Stimulated activated CD8-positive, alpha-beta memory T cell treated with anti-CD3 and anti-CD28 coated beads, Interleukin-4, amount 100 ng/mL, for 1 hour (primary cell): ENCODE measurements at places on chromosomes 1 and 21.

- DNase-seq, result no peak
These were observed 268.8 kb downstream of the KCTD3 start for GRCh38 chr1:215835951-215836350.

DNA sequence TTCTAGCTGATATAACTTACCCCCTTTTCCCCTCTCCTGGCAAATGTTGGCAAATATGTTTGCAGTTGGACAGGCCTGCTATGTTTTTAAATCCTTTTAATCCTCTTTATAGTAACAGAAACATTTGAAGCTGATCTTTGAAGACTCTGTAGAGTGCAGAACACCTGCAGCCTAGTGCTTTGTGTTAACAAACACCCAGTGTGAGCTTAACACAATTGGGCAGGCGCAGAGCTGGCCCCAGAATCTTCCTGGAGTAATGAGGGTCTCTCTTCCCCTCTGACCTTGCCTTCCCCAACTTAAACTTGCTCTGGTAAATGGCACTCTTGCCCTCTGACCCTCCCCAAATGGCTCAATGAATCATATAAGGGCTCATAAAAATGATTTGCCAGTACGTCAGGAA lies 247.9 kb upstream of the LYPLAL1 start:
- no peak for DNase-seq

- DNase-seq, result no peak
These were observed 8.0 kb downstream of the MRPS14 start for GRCh38 chr1:175015243-175015642.

GRCh38 chr1:236164273-236164672 lies 21.9 kb downstream of the GPR137B start:
- no peak for DNase-seq

DNA sequence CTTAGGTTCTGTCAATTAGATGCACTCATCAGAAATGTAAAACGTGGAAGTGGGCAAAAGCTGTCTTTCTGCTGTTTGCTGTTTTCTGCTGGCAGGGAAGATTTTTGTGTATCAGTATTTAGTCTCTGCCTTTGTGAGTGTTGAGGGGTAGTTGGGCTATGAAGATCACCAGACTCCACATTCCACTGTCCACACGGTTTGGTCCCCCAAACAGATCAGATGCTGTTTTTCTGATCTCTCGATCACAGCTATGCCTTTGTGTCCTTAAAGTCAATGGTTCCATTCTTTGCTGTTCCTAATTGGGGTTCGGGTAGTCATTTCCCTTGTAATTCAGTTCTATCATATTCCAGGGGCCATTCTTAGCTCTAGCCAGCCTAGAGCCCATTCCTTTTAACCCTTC lies 27.0 kb upstream of the NPL start:
- no peak for DNase-seq

- DNase-seq, result no peak
These were observed 145.0 kb downstream of the RASAL2 start for GRCh38 chr1:178238722-178239510.

- DNase-seq, result no peak
These were observed 26.4 kb upstream of the LAMC1 start for GRCh38 chr1:182996816-182997215.

DNA sequence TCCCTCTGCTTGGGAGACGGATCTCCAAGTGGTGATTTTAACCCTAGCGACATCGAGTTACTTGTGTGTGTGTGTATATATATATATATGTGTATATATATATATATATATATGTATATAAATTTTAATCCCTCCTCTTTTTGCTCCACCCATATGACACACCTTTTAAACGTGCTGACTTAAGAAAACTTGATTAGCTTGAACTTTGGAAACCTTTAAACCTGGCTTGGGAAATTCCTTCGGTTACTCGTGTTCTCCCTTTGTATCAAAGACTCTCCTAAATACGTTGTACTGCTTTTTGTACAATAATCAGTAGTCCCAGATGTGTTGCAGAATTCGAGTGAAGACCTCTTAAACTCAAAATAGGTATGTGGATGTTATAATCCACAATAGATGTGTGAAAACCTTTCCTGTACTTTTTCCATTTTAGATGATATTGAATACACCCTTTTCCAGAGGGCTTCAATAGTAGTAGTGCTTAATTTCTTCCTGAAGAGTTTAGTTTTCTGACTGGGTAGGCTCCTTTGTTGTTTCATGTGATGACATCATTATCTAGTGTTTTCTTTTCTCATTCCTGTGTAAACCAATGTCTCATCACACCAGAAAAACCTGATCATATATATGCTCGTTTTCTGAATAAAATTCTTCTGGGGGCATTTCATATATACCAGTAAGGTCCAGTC lies 1.4 kb downstream of the RNF11 start:
- DNase-seq, result no peak

- no peak for DNase-seq
These were observed 1.9 kb upstream of the S100A3 start for GRCh38 chr1:153550827-153551500.

DNA sequence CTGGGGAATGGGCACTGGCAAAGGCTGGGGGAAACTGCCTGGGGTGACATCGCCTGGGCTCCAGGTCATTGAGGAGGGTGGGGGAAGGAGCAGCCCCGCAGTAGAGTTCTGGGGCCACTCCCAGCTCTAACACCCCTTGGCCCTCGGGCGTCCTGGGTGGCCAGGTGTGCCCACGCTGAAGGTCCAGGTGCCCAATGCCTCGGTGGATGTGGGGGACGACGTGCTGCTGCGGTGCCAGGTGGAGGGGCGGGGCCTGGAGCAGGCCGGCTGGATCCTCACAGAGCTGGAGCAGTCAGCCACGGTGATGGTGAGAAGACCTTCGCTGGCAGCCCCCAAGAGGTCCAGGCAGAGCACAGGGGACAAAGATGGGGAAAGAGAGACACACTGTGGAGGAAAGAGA lies 7.7 kb downstream of the NTRK1 start:
- DNase-seq, result no peak

DNA sequence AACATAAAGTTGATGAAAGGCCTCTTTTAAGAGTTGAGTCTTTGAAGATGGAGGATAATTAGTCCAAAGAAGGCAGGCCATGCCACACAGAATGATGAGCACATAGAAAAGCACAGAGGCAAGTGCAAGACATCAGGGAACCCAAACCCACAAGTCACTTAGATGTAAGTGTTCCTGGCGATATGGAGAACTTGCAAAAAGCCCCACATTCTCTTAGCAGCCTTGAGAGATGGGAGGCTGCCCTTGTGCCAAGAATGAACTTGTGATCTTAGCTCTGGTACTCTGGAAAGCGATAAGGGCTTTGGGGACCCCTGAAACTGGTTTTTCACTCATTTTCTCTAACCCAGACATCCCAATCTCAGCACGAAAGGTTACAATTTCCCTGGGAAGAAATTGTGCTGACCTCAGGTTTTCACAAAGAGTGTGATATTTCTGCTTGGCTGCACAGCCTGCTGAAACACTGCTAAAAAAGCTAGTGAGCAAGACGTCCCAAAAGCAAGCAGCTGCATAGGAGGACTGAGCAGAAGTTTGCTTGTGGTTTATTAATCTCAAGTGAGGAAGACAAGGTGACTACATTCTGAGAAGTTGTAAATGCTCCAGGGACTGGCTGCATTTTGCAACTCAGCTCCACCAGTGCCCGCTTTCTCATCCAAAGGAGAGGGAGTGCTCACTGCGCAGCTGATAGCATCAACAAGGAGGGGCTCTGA lies 496.9 kb upstream of the CAMK1G start:
- no peak for DNase-seq

GRCh38 chr1:55059302-55060132 lies 20.2 kb downstream of the PCSK9 start:
- no peak for DNase-seq

DNA sequence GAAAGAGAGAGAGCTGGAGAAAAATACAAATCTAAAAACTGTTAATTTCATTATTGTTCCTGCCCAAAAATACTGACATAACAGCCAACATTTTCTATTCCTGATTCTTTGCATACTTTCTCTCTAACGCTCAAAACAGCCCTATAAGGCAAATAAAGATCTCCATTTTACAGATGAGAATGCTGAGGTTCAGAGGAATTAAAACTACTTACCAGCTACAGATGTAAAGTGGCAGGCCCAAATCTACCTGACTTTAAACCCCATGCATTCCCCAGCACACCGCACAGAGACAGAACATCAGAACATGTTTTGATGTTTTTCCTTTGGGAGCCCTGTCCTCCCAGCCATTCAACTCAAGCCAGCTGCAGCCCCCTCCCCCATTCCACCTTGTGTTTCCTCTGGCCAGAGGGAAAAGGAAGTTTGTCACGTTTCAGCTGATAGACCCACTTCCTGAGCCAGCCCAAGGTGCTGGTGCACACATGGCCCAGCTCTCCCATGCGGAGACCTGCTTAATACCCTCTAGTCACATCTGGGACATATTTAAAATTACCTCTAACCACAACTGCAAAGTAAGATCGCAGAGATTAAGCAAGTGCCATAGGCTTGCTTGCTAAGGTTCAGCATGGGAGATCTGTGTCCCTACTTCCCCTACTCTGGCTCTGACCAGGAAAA lies 133.1 kb upstream of the NFIA start:
- no peak for DNase-seq

- DNase-seq, result no peak
These were observed 15.0 kb downstream of the IFFO2 start for GRCh38 chr1:18941221-18942141.

DNA sequence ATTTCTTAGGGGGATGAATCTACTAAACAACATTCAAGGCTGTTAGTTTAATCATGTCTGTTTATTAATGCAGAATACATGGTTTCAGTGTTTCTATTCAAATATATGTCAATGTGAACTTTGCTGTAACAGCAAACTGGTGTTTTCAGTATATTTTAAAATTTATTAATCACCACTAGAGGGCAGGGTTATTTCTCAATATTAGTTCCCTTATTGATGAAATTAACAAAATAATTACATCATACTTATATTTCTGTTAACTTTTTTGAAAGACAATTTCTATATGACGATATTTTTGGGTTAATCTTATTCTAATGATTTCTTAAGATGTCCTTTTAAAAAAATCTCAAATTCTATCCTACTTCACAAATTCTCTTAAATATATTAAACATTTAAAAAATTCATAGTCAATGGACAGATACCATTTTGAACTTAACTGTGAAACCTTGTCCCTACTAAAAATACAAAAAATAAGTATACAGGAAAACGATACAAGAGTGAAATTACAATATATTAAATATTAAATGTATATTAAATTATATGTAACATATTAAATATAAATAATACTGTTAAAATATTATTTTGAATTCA lies 1034.1 kb upstream of the PRMT6 start:
- no peak for DNase-seq

DNA sequence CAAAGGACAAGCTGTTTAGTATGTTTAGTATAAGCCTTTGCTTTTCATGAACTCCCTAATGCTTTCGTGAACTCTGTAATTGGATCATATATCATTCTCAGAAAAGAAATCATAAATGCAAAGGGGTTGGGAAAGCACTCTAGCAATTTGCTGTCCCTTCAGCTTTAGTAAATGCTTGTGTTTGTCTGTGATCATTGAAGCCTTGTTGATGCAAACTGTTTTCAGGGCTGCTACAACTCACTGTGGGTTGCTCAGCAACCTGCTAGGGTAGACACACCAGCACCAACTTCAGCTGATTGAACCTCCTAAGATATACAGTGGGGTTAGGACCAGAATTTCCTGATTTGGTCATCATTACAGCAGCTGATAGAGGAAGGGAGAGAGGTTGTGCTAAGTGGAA lies 95.0 kb downstream of the SGIP1 start:
- no peak for DNase-seq

GRCh38 chr1:230061801-230062200 lies 5.2 kb upstream of the GALNT2 start:
- no peak for DNase-seq

- DNase-seq, result no peak
These were observed 38.9 kb downstream of the EPHB2 start for GRCh38 chr1:22749503-22749902.

- DNase-seq, result no peak
These were observed 61.9 kb downstream of the CAPN2 start for GRCh38 chr1:223774134-223774814.

GRCh38 chr1:65471213-65471833 lies 50.9 kb downstream of the LEPR start:
- no peak for DNase-seq

DNA sequence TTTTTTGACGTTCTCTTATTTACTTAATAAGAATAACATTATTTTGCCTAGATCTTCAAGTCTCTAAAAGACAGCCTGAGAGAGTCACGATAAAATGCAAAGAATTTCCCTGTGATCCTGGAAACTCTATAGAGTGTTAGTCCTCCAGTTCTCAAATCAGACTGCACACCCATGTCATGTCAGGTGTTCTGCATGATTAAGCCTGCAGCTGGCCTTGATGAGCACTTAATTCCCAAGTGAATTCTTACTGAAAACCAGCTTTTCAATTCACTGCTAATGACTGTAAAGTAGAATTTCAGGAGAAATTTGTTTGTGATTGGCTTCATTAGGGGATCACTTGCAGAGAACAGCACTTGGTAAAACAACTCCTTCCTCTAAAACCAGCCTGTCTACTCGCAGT lies 41.9 kb downstream of the CHML start:
- DNase-seq, result no peak

GRCh38 chr1:34786521-34787325 lies 5.7 kb downstream of the GJB3 start:
- DNase-seq, result peak; percentile 31
